ENCODE measurements at places on chromosomes 1 and 21.

DNA sequence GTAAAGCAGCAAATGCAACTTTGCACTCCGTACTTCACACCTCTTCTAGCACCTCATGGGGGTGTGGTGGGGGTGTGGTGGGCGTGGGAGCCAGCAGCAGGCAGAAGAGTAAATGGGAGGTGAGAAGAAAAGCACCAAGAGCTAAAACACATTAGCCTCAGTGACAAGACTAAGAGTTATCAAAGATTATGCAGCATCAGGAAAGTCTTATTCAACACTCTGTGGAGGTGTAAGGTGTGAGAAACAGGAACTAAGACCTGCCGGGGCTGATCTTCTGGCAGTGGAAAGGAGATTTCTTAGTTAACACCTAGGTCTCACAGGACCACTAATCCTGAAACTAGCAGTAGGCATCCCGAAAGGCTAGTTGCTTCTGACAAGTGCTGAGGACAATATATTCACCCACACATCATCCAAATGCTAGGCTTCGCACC is 9.9 kb downstream of the TGFBR3 start:
- no peak for DNase-seq

- peak; percentile 92 for DNase-seq
Measured at GRCh38 chr1:178541829-178542553, 29.1 kb downstream of the TEX35 start.

- no peak for DNase-seq
Measured at GRCh38 chr1:232795497-232796053, 9.6 kb upstream of the MAP10 start.

- peak; percentile 88 for DNase-seq
Measured at GRCh38 chr1:151988405-151988923, 5.2 kb downstream of the S100A10 start.

DNA sequence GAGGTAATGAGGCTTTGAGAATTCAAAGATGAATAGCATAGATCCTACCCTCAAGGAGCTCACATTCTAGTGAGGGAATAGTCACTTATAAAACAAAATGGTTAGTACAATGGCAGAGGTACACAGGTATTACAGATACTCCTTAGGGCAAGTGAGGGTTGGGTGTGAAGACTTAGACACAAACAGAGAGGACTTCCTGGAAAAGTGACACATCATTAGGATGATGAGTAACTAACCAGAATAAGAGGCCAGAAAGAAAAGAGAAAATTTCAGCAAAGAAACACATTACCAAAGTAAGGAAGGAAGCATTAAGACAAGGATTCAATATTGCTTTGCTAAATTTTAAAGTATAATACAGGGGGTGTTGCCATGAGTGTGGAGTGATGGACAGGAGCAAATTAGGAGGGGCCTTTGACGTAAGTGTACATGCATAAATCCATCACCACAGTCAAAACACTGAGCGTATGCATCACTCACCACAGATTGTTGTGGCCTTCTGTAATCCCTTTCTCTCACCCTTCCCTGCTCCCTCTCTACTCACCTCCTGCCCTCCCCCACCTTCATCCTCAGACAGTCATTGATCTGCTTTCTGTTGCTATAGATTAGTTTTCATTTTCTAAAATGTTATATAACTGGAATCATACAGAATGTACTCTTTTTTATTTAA is 7.9 kb downstream of the CD53 start:
- DNase-seq, result no peak

DNA sequence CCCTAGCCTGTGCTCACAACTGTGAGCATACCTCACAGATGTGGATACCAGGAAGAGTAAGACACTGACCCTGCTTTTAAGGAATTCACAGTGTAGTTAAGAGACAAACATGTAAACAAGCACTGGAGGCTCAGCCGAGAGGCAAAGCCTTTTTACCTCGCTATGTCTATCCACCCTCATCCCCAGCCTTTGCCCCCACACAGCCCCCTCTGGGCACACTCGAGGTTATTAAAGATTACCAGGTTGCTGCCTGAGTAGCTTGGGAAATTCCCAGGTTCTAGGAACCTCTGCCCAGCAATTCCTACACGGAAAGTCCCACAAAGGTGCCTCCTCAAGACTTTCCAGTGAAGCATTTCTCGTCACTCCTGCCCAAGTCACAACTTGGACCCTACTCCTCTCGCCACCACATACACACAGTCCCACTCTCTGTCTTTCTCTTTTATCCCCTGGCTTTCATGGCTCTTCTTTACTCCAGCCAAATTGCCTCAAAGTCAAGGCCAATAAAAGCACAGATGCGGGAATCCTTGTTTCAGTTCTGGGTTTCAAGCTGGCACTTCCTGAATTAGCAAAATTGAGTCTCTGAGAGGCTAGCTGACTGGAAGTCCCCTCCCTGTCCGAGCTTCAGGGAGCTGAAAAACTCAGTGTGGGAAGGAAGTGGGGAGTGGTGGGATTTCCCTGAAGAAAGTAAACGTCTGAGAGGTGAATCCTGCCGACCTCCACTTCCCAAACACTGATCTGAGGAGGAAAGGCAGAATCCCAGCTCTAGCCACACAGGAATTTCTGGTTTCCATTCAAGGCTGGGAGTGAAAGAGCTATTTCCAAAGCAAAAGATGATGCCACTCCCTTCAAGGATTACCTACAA is 7.6 kb downstream of the DENND2D start:
- no peak for DNase-seq

DNA sequence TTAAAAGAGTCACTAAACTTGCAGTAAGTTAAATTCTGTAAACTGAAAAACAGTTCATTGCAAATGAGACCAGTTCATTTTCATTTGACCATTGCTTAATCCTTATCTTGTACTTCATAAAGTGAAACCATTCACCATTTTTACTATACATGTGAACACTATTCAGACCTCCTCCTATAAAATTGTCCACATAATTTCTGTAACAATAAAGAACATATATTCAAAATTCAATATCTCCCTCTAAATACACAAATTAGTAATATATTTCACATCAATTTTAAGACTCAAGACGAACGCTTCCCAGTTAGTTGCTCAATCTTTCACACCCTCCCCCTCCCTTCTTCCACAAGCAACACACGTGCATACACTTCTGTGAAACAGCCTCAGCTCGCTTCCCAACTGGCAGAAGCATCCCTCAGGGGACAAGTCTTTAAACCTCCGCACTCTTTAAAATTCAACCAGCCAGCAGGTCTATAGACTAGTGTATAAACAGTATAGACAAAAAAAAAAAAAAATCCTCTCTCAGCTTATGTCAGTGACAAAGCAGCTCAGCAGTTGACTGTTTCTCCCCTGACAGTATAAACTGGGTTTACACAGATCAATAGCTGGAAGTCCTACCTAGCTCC is 99.6 kb downstream of the DENND1B start:
- peak; percentile 57 for DNase-seq

DNA sequence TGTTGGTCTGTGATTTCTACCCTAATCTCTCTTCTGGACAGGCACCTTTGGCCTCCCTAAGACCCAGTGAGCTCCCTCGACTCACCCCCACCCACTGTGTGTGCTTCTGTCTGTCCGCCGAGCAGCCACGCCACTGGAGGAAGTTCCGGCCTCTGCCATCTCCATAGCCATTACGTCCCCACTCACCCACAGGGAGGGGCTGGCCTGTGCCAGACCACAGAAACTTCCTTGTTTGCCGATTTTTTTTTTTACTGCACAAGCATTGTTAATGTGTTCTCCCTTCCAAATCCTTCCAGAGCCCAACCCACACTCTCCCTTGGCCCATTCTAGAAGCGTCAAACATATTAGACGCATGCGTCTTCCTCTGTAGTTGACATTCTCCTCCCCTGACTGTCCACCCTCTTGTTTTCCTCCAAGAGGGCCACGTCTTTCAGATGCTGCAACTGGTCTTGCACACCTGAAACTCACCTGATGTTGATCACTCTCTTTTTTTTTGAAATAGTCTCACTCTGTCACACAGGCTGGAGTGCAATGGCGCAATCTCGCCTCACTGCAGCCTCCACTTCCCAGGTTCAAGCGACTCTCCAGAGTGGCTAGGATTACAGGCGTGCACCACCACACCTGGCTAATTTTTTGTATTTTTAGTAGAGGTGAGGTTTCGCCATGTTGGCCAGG is 72.3 kb downstream of the EVA1C start:
- DNase-seq, result no peak

DNA sequence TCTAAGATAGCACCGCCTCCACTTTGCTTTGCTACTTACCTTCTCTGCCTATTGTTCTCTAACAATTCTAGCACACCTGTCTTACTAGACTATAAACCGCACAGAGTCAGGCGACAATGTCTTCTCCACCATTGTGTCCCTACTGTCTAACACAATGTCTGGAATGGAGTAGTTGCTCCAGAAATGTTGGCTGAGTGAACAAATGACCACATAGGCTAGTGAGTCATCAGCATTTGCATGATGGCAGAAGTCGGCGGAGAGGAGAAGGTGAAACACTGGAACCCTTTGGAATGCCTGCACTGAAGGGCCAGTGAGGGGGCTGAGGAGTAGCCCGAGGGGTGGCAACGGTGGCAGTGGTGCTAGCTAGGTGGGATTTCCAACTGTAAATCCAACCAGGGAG is 14.0 kb upstream of the PABPC4 start:
- DNase-seq, result no peak

DNA sequence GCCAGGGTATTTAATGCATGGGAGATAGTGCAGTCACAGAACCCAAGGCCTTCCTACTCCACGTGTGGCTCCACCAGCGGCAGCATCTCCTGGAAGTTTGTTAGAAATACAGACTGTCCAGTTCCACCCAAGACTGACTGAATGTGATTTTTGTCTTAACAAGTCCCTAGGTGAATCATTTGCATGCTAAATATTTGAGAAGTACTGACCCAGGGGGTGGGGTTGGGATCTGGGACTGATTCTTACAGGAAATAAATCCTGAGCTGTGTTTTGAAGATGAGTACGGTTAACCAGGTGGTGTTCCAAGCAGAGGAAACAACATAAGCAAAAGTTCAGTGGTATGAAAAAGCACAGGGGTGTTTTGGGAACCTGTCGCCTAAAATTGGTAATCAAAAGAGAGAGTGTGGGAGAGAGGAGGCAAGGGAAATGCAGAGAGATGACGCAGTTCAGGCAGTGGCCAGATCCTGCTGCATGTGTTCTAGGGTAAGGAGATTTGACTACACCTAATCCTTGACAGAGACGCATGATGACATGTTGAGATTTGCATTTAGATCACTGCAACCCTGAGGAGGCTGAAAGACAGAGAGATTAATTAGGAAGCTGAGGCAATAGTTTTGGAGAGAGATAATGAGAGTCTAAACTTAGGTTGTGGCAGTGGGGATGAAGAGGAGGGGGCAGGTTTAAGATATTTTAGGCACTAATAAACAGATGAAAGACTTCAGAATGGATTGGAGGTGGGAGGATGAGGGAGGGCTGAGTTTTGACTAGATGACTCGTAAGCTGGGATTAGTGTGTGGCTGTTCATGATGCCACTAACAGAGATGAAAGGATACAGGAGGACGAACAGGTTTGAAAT is 3.7 kb upstream of the ZNF326 start:
- no peak for DNase-seq

GRCh38 chr1:31583082-31583994 is 7.0 kb downstream of the TINAGL1 start:
- no peak for DNase-seq

GRCh38 chr1:52627028-52627427 is 5.9 kb upstream of the SHISAL2A start:
- DNase-seq, result no peak

GRCh38 chr1:25427696-25428095 is 3.0 kb upstream of the MACO1 start:
- DNase-seq, result no peak

GRCh38 chr1:160451119-160451858 is 50.9 kb downstream of the VANGL2 start:
- peak; percentile 65 for DNase-seq

GRCh38 chr1:3062616-3063378 is 6.2 kb upstream of the PRDM16 start:
- DNase-seq, result no peak

GRCh38 chr1:233599542-233600073 is 14.3 kb upstream of the KCNK1 start:
- no peak for DNase-seq

- no peak for DNase-seq
Measured at GRCh38 chr1:52534928-52535764, 17.7 kb downstream of the TUT4 start.

GRCh38 chr1:30966690-30967369 is 58.3 kb upstream of the SDC3 start:
- DNase-seq, result peak; percentile 61

DNA sequence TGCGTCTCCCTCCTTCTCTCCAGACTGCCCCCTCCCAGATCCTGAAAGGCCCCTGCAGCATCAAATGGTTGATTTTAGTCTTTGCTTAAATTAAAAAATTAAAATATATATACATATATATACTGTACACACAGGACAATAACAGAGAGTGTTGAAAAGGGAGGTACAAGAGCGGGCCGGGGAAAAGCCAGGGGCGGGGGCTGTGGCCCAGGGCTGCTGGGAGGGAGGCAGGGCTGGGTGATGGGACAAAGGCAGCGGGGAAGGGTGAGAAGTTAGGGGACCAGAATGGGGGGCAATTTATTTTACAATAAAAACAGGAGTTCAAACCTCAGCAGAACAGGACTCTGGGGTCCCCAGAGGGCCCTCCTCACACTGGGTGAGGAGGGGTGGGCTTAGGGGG is 10.5 kb downstream of the ARL8A start:
- DNase-seq, result no peak

GRCh38 chr1:983798-984475 is 2.0 kb upstream of the PERM1 start:
- no peak for DNase-seq

- DNase-seq, result no peak
Measured at GRCh38 chr21:16084776-16085364, 355.1 kb downstream of the USP25 start.

DNA sequence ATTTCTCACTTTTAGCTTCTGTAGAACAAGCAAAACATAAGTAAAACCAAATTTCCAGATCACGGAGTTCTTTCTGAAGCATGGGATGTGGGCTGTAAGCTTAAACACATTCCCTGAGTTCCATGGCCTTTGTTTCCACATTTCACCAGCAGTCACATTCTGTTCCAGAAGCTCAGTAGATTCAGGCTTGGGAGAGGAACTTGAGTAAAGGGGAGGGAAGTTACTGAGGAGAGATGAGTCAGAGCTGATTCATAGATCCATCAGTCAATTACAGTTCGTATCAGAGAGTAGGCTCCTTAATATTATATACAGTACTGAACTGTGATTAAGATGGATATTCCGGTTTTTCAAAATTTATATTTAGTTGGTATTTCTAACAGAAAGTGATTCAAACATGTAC is 614.3 kb downstream of the NCAM2 start:
- no peak for DNase-seq

- no peak for DNase-seq
Measured at GRCh38 chr1:2891923-2892448, 90.5 kb upstream of the TTC34 start.
